Ascending aorta (tissue), 2 donors: ENCODE measurements at places on chromosomes 1 and 21.

- no peak for DNase-seq
Observed at GRCh38 chr1:111154021-111154999, 14.3 kb downstream of the CEPT1 start.

DNA sequence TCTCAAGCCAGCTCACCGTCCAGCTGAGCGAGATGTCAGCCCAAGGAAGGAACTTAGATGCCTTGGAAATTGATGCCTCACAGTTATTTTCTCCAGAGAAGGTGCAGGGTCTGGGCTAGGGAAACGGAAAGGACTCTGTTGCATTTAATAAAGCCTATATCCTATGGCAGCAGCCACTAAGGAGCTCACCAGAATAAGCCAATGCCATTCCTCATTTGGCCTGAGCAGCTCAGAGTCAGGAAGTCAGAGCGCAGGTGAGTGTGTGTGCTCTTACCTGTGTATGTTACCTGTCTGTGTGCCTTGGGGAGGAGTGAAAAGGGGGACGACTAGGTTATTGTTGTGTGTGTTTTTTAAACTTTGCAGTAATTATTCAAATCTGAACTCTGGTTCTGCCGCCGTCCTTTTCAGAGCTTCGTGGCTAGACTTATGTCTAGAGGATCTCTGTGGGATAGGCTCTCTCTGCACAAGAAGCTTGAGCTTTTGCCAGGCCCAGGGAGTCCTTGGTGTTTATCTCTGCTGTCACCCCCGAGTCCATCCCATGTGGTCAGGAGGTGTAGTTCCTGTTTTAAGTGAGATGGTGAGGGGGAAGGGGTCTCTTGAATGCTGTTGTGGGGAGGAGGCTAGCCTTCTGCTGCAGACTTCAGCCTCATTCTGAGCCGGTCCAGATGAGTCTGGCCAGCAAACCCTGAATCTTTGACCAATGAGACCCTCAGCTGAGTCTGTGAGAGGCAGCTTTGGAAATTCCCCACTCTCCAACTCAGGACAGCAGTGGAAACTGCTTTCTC, 2.4 kb downstream of the TMCC2 start:
- no peak for DNase-seq

DNA sequence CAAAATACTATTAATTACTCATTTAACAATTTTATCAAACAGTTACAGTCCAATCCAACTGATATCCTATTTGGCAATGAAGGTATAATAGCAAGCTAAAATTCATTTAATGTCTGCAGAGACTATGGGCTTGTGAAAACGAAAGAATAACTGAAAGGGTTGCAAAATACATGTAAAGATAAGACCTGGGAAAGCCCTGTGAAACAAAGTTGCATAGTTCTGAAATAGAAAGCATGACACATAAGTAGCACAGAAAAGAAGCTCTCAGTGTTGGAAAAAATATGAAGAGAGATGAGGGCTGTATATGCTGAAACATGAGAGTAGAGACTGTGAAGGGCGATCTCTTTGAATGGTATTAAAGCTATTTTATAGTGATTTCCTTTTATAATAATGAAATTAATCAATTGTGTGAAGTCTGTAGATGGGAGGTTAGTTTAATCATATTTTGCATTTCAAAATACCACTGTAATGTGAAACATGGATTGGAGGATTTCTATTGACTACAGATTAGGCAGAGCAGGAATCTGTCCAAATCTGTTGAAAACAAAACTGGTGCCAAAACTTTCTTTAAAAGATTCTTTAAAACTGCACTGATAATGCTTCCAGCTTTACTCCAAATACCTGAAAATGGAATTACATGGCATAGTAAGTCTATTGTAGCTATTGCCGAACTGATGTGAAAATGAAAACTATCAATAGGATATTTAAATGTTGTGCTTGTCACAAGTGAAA, 1518.9 kb upstream of the B3GALT2 start:
- no peak for DNase-seq

GRCh38 chr21:16407403-16408240, 677.8 kb downstream of the USP25 start:
- no peak for DNase-seq

GRCh38 chr21:25619198-25619597, 11.9 kb upstream of the MRPL39 start:
- no peak for DNase-seq

DNA sequence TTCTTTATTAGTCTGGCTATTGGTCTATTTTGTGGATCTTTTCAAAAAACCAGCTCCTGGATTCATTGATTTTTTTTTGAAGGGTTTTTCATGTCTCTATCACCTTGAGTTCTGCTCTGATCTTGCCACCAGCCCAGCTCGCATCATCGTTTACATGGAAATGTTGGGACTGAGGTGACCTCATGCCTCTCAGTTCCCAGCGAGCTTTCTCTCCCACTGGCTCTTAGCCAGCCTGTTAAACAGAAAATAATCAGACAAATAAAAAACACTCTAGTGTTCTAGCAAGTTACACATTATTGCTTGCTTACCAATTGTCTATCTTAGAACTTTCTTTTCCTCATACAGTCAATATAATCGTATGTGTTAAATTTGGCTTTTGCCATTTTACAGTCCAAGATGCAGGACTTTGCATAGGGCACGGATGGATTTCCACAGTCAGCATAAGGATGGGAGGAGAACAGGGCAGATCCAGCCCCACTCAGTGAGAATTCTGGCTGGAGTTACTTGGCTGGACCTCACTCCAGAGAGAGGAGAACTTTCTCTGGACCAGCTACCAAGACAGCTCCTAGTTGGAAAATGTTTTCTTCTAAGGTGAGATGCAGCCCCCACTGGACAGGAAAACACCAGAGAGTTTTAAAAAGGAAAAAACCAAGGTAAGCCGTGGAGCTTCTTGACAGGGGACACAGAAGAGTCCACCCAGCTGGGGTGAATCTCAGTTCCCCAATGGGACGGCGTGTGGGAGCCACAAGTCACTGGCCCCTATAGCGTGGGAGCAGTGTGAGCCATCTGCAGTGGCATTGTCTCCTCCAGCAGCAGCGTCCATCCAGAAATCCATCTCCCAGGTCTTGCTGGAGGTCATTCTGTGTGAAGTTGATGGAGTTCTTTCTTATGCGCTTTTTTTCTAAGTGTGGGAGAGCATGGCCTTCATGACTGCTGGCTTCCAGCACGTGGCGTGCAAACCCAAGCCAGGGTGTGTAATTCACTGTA, 17.6 kb downstream of the PGBD2 start:
- DNase-seq = no peak

- DNase-seq = no peak
Observed at GRCh38 chr1:167871331-167871730, 42.6 kb downstream of the ADCY10 start.

- DNase-seq = no peak
Observed at GRCh38 chr1:243253926-243254232, 1.2 kb downstream of the CEP170 start.

- no peak for DNase-seq
Observed at GRCh38 chr1:154833841-154834240, 36.2 kb downstream of the KCNN3 start.

DNA sequence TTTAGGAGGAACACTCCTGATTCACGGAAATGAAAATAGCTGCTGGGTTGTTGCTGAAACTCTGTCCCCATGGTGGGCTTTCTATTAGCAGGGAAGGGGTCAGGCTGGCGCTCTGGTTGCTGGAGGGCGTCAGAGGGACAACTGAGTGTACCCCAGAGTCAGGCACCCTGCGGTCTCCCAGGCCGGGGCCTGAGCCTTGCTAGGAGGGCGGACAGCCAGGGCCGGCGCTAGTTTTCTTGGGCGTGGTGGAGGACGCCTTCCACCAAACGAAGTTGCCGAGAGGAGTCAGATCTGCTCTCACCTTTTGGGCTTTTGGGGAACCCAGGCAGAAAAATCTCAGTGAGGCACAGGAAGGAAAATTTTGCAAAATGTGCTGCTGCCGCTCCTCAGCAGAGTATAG, 54.8 kb downstream of the NGF start:
- DNase-seq = no peak

DNA sequence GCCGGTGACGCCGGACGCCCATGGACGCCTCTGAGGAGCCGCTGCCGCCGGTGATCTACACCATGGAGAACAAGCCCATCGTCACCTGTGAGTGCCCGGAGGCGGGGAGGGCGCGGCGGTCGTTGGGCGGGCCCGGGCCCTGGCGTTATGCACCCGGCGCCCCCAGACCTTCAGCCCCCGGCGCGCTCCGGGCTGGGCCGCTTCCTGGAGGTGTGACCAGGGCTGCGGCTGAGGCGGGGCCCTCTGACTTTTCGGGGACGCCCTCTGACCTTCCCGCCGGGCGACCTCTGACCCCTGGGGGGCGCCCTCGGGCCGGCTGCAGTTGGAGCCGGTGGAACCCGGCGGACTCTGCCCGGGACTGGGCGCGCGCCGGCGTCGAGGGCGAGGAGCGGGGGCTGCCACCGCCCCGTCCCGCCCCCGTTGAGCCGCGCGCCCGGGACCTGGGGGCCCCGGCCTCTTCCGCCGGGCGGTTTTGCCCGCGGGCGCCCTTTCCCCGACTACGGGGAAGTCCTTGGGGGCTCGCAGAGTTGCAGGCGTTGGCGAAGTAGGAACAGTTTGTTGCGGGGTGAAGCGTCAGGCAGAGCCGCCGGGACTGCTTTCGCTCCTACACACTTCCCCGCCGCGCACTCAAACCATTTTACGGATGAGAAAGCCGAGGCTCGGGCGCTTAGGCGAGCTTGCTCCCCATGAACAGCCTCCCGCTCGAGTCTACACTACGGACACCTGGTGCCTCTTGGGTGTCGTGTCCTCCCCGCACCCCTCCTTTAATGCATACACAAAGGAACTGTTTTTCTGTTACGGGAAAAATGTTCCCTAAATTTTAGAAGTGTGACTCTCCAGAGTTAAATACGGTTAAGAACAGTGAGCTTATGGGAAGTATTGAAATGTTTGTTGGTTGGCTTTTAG, 618 bp downstream of the TRAPPC10 start:
- DNase-seq = peak; percentile 81

DNA sequence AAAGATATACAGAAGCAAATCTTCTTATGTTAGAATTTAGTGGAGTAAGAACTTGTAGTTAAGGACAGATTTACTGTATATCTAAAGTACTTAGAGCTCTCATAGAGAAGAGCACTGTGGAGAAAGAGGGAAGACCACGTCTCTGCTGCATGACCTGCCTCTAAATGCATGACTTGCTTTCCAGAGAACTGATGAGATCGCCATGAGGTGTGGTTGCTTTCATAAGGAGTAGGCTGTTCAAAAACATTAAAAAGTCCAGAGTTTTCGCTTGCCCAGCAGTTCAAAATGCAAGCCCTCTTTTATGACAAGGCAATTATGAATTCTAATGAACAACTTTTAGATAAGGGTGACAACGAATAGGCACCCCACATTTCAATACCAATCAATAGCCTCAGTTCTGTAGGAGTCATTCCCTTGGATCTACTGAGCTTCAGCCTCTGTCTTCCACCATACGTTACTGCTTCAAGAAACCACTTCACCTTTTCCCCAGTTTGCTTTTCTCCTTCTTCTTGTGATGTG, 24.9 kb downstream of the SLC30A10 start:
- DNase-seq = no peak

DNA sequence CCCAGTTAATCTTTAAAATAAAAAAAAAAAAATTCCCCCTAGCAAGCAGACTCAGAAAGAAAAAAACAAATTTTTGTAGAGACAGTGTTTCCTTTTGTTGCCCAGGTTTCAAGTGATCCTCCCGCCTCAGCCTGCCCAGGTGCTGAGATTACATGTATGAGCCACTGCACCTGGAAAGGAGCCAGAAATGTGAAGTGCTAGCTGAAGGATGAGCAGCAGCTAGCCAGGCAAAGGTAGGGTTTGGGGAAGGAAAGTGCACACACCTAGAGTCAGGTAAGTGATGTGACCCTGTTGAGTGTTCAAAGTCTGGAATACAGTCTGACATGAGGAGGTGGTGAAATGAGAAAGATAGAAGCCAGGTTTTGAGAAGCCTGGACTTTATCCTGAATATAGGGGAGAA, 1.7 kb downstream of the AKR1A1 start:
- no peak for DNase-seq

DNA sequence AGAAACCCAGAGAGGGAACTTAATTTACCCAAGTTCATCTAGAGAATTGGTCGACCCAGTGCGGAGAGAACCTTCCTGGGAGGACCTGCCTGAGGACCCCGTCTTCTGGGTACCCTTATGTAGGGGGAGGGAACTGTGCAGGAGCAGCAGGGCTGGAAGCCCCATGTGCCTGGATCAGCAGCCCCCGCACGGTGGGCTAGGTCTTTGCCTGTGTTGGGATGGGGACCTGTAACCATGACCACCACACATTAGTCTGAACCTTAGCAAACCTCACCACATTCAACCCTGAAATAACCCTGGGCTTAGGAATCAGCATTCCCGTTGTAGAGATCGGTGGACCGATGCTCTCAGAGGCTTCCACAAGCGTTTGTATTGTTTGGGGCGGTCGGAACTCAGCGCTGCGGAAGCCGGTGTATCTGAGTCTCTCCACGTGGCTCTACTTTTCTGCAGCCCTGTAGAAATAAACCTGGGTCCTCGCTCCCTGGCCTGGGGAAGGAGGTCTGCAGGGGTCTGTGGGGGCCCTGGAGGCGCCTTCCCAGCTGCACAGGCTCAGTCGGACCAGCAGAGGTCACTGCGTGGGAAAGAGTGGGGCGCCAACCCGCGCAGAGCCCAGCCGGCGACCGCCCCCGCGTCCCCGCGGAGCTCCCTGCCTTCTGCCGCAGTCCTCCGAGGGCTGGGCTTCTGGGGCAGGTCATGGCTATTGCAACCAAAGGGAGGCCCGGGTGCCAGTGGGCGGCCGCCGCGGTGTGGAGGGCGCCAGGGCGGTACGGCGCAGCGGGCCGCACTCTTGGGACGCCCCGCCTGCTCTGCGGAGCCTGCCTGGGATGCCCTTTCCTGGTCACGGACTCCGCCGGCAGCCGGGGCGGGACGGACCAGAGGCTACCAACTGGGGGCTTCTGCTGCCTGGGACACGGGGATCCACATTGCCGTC, 36.2 kb upstream of the KCNA10 start:
- peak; percentile 77 for DNase-seq

GRCh38 chr1:244112636-244113035, 61.6 kb downstream of the ZBTB18 start:
- DNase-seq = no peak

DNA sequence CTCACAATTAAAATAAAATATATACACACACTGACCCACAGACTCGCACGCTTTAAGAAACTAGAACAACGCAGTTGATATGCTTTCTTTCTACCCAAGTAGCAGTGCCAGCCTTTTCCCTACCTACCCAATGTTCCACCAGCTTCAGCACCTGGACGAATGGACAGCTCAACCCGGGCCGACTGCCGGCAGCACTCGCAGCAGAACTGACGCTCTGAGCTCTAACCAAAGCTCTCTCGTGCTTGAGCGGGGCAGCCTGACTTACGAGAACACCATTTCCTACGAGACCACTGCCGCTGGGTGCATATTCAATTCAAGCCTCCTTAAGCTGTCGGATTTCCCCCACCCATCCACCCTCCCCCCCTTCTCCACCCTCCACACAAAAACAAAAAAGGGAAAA, 127.4 kb upstream of the DPYD start:
- peak; percentile 84 for DNase-seq

- no peak for DNase-seq
Observed at GRCh38 chr1:58107943-58108342, 438.6 kb downstream of the OMA1 start.

DNA sequence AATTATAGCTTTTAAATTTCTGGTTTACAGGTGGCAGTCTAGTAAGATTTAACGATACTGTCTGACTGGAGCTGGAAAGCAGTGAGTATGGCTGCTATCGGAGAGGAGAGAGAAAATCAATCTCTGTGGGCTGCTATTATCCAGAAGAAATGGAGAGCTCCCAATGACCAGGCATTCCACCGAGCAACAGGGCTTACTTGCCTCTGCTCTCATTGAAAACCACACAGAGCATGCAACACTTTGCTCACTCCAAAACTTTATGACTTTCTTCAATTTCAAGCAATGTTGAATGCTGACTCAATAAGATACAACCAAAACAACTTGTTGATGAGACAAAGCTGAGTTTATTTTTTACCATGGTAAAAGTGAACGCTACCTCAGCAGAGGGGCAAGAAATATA, 337.0 kb upstream of the NCAM2 start:
- no peak for DNase-seq
